ENCODE measurements at places on chromosomes 11 and 22. TPM values are rescaled to one million over a fixed set of nuclear protein-coding genes. Genes with fewer than 3 reads are reported as not detected.

The USP2 gene
- 4.3 TPM for total RNA-seq

The NPAS4 gene
- total RNA-seq: 12.7 TPM

The TTC28 gene
- 21.8 TPM for total RNA-seq

The TSKU gene
- 54.6 TPM for total RNA-seq

The GGT5 gene
- total RNA-seq: 1.2 TPM

The FUT4 gene
- 1.8 TPM for total RNA-seq

The KCTD17 gene
- total RNA-seq: 25.9 TPM

The NXPE1 gene
- 0.58 TPM for total RNA-seq

The MS4A5 gene
- total RNA-seq: not detected

The KIF18A gene
- total RNA-seq: 12.5 TPM

The ZP1 gene
- total RNA-seq: 0.47 TPM

The TSSC4 gene
- total RNA-seq: 42.6 TPM

The NCAPD3 gene
- total RNA-seq: 6.5 TPM

The MMP13 gene
- total RNA-seq: 0.66 TPM

The CCDC87 gene
- 0.78 TPM for total RNA-seq

The SHISA8 gene
- total RNA-seq: not detected

The CATSPERZ gene
- total RNA-seq: not detected

The DEPDC5 gene
- 14.4 TPM for total RNA-seq
